ENCODE measurements at places on chromosomes 7 and 10. TPM values are rescaled to one million over a fixed set of nuclear protein-coding genes. Genes with fewer than 3 reads are reported as not detected.

RNF148 gene
- 4.1 TPM for total RNA-seq

UFSP1 gene
- total RNA-seq: 0.73 TPM

TMEM140 gene
- 9.2 TPM for total RNA-seq

TDRD1 gene
- total RNA-seq: not detected

UTF1 gene
- total RNA-seq: not detected

APBB1IP gene
- total RNA-seq: not detected

NUTM2D gene
- 1.7 TPM for total RNA-seq

PHF14 gene
- 71.7 TPM for total RNA-seq

SLC29A4 gene
- total RNA-seq: 8.2 TPM

ASZ1 gene
- not detected for total RNA-seq

SPDYE11 gene
- 0.37 TPM for total RNA-seq

FOXP2 gene
- 19.8 TPM for total RNA-seq

ANKRD1 gene
- total RNA-seq: not detected

GLI3 gene
- total RNA-seq: 1.8 TPM

NACAD gene
- 0.92 TPM for total RNA-seq

CALML3 gene
- not detected for total RNA-seq

TLX1 gene
- 7.0 TPM for total RNA-seq

TBXAS1 gene
- 92.8 TPM for total RNA-seq
